Pancreas (tissue), 10 donors: ENCODE measurements at places on chromosomes 5 and 9. TPM values are rescaled to one million over a fixed set of nuclear protein-coding genes. Genes with fewer than 3 reads are reported as not detected.

SARDH gene
- 14.3 TPM for polyA plus RNA-seq

P4HA2 gene
- 28.3 TPM for polyA plus RNA-seq

DNA sequence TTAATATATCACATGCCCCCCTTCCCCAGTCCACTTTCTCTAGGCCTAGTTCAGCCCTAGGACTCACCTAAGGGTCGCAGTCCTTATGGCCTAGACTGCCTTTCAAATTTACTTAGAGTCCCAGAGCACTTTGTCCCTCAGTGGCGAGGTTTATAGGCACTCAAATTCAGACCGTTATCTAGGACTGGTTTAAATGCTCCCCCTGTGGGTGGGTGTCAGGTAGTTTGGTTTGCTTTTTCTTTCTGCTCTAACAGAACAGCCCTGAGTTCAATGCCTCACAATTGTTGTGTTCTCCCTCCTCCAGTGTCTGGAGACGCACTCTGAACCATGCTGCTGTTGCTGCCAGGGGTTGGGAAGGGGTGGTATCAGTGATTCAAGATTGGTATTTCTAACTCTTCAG lies 317.1 kb downstream of the MAT2B start:
- no peaks in the 10 kb centered on the region for H3K36me3 ChIP-seq
- no peaks in the 10 kb centered on the region for H3K27me3 ChIP-seq
- no peak overlapping the region for H3K27ac ChIP-seq
- H3K4me1 ChIP-seq, result no peaks in the 10 kb centered on the region
- H3K4me3 ChIP-seq, result no peak overlapping the region

- H3K4me1 ChIP-seq, result no peaks in the 10 kb centered on the region
- no peak overlapping the region for H3K27ac ChIP-seq
- H3K27me3 ChIP-seq, result no peaks in the 10 kb centered on the region
- no peak for DNase-seq
- H3K4me3 ChIP-seq, result no peak overlapping the region
- no peaks in the 10 kb centered on the region for H3K36me3 ChIP-seq
Measured at GRCh38 chr5:91419136-91419535, 36.0 kb upstream of the ARRDC3 start.

DNA sequence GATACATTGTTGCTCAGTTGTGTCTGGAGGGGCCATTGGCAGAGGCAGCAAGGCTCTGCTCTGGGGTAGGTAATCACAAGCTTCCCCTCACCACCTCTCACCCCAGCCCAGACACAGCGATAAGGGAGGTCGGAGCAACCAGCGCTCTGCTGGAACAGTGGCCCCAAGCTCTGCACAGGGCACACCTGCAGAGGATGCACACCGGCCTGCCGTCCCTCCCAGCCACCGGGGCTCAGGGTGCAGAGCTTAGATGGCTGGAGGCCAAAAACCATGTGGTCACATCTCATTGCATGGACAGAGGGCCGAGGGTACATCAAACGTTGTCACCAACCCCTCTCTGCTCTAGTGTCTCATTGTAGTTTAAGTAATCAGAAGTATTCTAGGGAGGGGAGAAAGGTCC lies 95.4 kb upstream of the ICE1 start:
- H3K4me3 ChIP-seq, result no peak overlapping the region
- no peak for DNase-seq
- H3K4me1 ChIP-seq, result no peaks in the 10 kb centered on the region
- no peaks in the 10 kb centered on the region for H3K36me3 ChIP-seq
- H3K27me3 ChIP-seq, result no peaks in the 10 kb centered on the region
